ENCODE measurements at places on chromosomes 1 and 21.

- no peak for DNase-seq
Observed at GRCh38 chr1:29985606-29985945, 737.8 kb downstream of the MATN1 start.

GRCh38 chr1:67897270-67897949 is 64.1 kb upstream of the GNG12 start:
- peak; percentile 84 for DNase-seq

GRCh38 chr1:145688924-145689323 is 18.2 kb downstream of the PDZK1 start:
- DNase-seq = no peak

DNA sequence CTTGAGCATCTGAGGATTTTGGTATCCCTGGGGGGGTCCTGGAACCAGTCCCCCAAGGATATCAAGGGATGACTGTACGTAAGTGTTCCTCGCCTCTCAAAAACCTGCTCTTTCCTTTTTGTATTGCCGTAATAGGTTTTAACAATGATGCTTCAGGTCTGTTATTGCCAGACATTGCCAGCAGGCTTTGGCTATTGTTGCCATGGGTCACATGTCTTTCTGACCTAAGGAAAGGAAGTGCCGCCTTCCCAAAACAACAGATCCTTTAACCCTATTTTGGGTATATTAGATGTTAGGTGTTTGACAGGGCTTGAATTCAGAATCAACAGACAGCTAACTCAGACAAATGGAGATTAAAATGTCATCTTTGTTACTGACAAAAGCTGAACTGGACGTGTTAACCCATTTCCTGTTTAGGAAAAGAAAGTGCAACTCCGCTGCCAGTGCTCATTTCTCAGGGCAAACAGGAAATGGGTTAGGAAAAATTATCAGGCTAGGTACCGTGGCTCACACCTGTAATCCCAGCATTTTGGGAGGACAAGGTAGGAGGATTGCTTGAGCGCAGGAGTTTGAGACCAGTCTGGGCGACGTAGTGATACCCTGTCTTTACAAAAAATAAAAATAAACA is 12.4 kb upstream of the PRPF38B start:
- no peak for DNase-seq

GRCh38 chr1:9696793-9697192 is 45.3 kb downstream of the PIK3CD start:
- DNase-seq = no peak

DNA sequence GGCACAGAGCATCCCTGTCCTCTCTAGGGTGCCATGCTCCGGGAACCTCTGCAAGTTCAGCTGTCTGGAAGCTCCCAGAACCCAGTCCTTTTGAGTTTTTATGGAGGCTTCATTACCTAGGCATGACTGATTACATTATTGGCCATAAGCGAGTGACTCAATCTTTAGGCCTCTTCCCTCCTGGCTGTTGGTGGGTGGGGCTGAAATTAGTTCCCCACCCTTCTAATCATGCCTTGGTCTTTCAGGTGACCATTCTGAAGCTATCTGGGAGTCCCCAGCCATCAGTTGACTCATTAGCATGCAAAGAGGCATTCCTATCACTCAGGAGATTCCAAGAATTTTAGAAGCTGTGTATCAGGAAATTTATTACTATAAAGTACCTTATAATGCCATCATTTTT is 46.6 kb downstream of the WLS start:
- no peak for DNase-seq

- DNase-seq = no peak
Observed at GRCh38 chr1:192831706-192832355, 23.0 kb downstream of the RGS2 start.

Data from fibroblast of skin of scalp (primary cell).